ENCODE measurements at places on chromosomes 16 and 17.

DNA sequence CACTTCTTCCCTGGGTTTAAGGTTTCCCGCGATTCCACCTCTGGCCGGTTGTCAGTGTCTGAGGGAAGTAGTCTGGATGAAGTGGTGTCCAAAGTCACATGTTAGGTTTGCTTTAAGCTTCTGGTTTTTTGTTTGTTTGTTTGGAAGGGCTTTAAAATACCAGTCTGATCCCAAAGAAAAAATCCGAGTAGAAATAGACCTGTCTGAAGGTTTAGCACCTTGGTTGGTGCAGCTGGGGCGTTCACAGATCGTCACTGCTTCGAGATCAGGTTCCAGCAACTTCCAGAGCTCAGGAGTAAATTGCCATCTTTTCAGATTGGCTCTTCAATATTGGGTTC, 567 bp downstream of the TMEM97 start:
- no peak for DNase-seq

GRCh38 chr17:38981636-38982035, 14.4 kb upstream of the FBXO47 start:
- DNase-seq = peak; percentile 27

DNA sequence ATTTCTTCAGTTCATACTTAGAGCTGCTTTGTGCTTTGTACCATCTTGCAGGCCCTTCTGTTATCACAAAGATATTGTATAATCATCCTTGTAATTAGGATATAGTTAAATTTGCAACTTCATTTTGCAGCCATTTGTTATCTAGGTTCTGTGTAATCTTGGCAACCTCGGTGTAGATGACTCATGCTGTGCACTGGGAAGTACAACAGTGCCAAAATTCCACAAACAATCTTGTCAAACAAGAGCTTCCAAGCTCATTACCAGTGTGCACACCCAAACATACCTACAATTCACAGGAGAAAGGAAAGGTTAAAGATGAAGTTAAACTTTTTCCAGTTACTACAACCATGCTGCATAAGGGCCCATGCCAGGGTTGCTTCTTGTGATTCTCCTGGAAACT, 1231.8 kb downstream of the CDH11 start:
- DNase-seq = peak; percentile 17

DNA sequence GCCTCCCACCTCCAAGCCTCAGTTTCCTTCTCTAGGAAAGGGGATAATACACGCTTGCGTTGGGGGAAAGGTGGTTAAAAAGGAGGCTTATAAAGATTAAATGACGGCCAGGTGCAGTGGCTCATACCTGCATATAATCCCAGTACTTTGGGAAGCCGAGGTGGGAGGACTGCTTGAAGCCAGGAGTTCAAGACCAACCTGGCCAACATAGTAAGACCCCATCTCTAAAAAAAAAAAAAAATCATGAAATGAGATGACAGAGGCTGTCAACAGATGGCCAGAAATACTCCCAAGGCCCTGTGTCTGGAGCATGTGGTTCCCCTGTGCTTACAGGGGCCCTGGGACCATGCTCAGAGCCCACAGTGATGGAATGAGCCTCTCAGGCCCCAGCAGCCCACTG, 30.4 kb downstream of the RTN4RL1 start:
- DNase-seq = no peak

DNA sequence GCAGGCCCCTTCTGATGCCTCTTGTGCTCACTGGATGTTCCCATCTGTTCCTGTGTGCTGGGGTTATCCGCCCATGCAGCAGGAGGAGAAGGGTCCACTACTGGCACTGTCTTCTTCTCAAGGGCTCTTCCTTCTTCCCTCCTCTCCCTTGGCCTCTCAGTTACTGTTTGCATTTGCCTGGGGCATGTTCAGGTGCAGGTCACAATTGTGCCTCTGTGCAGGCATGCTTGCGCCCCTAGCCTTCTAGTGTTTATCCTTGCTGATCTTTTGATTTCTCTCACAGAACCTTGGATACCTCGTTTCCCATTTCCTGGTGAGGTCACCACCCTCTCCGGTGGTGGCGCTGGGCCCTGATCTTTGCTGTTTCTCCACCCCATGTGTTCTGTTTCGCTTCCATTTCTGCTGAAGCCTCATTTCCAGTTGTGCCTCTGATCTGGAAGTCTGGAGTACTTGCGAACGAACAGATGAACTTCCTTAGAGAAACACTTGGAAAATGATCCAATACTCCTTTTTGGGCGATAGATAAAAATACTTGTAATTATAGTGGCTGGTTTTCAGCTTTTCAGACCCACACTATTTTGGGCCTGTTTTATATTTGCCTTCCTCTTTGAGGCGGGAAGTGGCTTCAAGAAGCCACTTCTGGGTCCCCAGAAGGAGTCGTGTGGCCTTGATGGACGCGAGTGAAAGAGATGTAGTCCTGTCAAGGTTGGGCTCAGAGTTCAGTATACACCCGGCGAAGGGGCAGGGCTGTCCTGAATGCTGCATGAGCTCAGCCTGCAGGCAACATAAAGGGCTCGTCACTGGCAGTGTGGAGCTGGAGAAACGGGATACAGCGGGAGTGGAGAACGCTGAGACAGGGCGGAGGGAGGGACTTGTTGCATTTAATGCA, 312.9 kb downstream of the SNX29 start:
- no peak for DNase-seq

DNA sequence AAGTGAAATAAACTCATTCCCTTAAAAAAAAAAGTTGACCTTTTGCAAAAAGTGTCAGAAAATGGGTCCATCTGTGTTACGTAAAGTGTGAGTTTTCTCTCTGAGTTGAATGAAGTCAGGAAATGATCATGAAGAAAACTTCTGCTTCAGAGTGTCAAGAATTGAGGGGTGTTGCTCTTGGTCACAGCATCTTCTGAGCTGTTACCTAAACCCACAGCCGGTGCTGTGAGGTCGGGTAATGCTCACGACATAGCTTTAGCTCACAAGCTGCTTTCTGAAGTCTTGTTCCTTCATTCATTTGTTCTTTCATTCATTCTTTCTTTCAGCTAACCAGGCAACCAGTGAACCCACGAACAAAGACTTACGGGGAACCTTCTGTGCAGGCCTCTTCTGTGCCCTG, 372.1 kb downstream of the CPPED1 start:
- no peak for DNase-seq

DNA sequence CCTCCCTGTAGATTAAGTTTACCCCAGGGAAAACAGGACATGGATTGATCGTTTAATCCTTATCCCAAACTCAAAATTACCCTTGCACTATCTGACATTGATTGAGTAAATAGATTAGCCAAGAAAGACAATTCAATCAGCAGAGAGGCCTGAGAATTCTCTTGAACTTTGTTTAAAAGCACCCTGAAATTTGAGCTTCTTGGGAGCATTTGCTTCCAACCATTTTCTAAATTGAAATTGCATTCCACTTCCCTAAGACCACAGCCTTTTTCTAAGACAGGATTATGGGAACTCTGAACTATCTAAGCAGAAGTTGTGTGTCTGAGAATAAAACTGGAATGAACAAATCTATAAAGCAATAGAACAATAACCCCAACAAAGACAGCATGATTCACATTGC, 76.6 kb upstream of the TNRC6A start:
- DNase-seq = no peak
